Stimulated activated CD4-positive, alpha-beta T cell treated with anti-CD3 and anti-CD28 coated beads, Interleukin-1b, Interleukin-23, amount 100 ng/mL, for 1 hour (primary cell): ENCODE measurements at places on chromosomes 11 and 22.

DNA sequence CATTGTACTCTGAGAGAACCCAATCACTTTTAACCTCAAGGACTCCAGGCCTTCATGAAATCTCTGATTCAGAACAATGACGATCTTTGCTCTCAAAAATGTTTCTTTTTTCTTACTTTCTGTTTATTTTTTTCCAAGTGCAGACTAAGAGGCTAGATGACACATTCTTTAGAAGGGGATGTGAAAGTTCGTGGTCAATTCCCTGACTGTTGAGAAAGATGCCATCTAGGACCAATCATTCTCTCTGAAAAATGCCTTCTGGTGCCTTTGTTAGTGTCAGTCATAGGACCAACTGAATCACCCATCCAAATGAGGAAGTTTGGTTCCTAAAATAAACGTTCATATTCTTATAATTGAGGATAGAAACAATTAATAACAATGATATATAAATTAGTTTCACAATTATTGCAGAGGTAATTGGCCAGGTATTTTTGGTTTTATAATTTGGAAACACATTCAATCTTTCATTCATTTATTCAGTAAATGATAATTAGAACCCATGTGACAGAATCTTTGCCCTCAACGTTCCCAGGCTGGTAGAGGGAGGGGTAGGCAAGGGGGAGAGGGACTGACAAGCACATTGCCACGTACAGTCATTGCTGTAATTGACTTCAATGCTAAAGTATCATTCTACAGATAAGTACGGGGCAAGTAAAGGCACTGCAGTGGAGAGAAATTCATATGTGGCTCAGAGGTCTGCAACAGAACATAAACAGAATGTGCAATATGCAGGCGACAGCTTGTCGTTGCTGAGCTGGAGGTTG lies 333.4 kb upstream of the MPPED2 start:
- no peak for DNase-seq

GRCh38 chr11:17629113-17629512 lies 82.1 kb downstream of the OTOG start:
- DNase-seq = no peak

DNA sequence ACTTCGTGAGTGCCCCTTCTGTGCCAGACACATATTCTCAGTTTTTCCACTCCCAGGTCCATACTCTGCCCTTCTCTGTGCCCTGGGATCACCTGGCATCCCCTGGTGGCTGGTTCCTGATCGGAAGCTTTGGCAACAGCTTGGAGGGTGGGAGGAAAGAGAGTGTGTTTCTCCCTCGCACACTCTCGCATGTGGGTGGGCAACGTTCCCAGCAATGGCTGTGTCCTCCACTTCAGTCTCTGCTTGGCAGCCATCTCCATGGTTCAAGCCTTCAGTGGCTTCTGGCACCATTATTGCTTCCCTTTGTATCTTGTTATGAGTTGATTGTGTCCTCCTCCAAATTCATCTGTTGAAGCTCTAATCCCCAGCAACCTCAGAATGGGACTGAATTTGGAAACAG lies 342.7 kb upstream of the SYN3 start:
- DNase-seq = no peak

DNA sequence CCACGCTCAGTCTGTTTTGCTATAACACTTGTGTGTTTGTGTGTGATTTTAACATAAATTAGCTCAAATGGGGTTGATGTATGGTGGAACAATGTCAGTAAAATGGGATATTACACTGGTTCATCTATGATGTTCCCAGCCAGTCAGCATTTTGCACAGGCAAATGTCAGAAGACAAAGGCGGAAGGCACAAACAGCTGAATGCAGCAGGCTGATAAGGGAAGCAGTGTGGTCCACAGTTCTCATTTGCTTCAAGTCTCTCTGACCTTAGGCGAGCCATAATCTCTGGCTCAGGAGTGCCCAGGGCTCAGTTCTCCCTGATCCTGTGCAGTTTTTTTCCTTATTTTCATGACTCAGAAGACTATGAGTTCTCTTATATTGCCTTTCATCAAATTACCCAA lies 102.7 kb downstream of the FAR1 start:
- DNase-seq = no peak

GRCh38 chr22:45534339-45535192 lies 31.9 kb downstream of the FBLN1 start:
- no peak for DNase-seq

DNA sequence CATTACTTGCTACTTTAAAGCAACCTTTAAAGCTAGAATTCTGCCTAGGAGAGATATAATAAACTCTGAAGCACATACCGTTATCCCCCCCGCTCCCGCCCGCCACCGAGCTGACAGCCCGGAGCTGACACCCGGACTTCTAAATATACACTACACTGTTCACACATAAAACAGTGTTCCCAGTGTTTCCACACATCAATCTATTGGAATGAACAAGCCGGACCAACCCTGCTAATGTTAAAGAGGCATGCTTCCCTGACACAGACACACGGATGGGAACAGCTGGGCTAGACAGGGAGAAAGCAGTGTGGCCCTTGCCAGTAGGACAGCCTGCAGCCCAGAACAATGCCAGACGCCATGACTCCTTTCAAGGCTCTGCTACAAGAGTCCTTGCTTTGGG lies 108.4 kb upstream of the CSNK2A3 start:
- no peak for DNase-seq

- DNase-seq = peak; percentile 23
These were observed 3.4 kb upstream of the SCUBE1 start for GRCh38 chr22:43346521-43346929.

- DNase-seq = peak; percentile 46
These were observed at the start of the genes LBHD1 and UQCC3 for GRCh38 chr11:62671608-62672389. Gene LBHD1 (minus strand): TSS chr11:62672267. CDS start chr11:62670031, 2,236 bp downstream. Gene UQCC3 (plus strand): TSS chr11:62671673. CDS start chr11:62671746, 73 bp downstream.

DNA sequence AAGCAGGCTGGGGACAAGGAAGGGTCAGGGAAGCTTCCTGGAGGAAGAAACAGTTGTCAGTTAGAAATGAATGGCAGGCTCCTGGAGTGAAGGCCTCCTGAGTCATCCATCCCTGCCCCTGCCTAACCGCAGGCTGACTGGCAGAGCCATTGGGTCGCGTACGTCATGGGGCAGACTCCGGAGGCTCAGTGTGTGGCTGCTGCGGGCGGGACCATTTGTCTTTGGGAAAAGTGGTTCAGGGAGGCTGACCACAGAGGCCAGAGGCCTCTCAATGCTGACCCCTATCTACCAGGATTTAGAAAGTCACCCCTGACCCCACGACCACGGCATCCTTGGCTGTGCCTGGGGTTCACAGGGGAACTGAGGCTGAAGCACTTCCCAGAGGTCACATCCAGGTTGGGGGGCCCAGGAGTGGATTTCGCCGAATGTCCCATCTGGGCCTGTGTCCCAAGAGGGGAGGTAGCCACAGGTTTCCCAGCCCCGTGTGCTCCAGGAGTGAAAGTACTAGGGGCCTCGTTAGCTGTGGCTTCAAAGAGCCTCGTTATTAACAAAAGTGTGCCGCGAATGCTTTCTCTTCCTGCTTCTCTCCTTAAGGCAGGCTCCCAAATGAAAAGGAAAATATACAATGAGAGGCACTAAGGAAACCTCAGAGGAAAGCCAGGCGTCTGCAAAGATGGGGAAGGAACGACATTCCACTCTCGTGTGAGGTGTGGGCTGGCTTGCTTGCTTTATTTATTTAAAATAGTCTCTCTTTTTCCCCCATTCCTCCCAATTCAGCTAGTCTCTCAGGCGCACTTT lies 58.9 kb downstream of the FLRT1 start:
- no peak for DNase-seq

DNA sequence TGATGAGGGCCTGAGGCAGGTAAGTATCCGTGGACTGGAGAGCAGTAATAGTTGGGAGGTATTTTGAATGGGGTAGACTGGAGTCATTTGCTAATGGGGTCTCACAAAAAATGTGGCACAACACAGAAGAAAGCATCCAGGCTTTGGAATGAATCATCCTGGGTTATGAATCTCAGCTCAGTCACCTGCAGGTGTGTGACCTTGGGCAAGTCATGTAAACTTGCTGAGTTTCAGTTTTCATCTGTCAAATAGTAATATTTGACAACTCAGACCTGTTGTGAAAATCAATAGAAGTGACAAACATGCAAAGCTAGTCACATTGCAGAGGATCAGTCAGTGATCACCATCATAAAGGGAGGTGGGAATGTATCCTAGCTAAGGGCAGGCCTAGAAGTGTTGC lies 232.0 kb upstream of the TENM4 start:
- no peak for DNase-seq

GRCh38 chr11:102393272-102393730 lies 46.3 kb downstream of the BIRC2 start:
- no peak for DNase-seq

DNA sequence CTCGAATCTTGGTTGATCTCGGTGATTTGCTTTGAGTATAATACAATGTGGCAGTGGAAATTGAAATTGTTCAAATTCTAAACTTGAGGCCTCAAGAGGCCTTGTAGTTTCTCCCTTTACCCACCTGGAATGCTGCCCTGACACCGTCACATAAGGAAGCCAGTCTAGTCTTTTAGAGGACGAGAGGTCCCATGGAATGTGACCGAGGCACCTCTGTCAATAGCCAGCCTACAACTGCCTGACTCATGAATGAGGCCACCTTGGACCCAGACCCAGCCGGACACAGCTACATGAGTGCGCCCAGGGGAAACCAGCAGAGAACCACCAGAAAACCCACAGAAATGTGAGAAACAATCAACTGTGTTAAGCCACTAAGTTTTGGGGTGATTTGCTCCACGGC lies 52.5 kb downstream of the RPL27A start:
- DNase-seq = no peak

DNA sequence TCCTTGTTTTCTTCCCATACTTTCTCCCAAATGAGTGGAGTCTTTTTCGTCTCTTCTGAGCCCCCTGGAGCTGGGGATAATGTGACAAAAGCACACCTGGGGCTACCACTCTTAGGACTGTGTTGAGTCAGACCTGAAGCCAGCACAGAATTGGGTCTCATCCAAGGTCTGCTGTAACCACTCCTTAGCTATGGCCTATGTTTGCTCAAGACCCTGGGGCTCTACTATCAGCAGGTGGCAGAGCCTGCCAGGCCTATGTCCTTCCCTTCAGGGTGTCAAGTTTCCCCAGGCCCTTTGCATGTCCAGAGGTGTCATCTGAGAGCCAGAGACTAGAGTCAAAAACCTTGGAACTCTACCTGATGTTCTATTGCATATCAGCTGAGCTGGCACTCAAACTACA lies 335.7 kb downstream of the DDX10 start:
- DNase-seq = no peak

GRCh38 chr11:70352100-70352499 lies 46.2 kb upstream of the CTTN start:
- DNase-seq = no peak

GRCh38 chr11:125935618-125936199 lies 10.1 kb upstream of the VSIG10L2 start:
- DNase-seq = no peak

- no peak for DNase-seq
These were observed 35.4 kb downstream of the PISD start for GRCh38 chr22:31626427-31627150.

- DNase-seq = no peak
These were observed 18.1 kb upstream of the NCAM1 start for GRCh38 chr11:112942966-112943643.

GRCh38 chr11:125224391-125225021 lies 60.0 kb downstream of the PKNOX2 start:
- DNase-seq = no peak

- DNase-seq = no peak
These were observed 826.3 kb downstream of the DLG2 start for GRCh38 chr11:84800755-84801346.

DNA sequence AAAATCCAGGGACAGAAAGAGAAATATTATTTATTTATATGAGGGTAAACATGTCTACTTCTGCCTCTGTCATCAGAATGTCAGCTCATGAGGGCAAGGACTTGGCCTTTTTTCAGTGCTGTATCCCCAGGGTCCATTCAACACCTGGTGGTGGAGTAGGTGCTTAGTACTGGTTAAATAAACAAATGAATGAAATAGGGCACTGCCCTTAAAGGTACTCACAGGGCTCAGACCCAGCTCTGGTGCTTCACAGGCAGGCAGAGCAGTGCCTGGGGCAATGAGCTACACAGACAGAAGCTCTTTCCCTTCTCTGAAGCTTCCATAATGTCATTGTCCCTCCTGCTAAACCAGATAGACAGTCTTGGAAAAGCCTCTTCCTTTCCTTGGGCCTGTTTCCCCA lies 30.9 kb downstream of the P4HA3 start:
- DNase-seq = no peak
